Glutamatergic neuron (in vitro differentiated cells): ENCODE measurements at places on chromosomes 5 and 9. TPM values are rescaled to one million over a fixed set of nuclear protein-coding genes. Genes with fewer than 3 reads are reported as not detected.

The TLR4 gene
- total RNA-seq: not detected

The HTR1A gene
- 1.2 TPM for total RNA-seq

The SPAAR gene
- total RNA-seq: not detected

The GABRA1 gene
- not detected for total RNA-seq

The OCLN gene
- total RNA-seq: 4.3 TPM

The TPM2 gene
- total RNA-seq: 188 TPM

The TLE4 gene
- 97.4 TPM for total RNA-seq

The OLFM1 gene
- total RNA-seq: 387 TPM

The LCN1 gene
- not detected for total RNA-seq

The COL27A1 gene
- total RNA-seq: 3.9 TPM

The PLAC8L1 gene
- 2.2 TPM for total RNA-seq

The PCDHGA5 gene
- total RNA-seq: 4.6 TPM

The FOXD4L6 gene
- total RNA-seq: not detected
